ENCODE measurements at places on chromosomes 7 and 10. TPM values are rescaled to one million over a fixed set of nuclear protein-coding genes. Genes with fewer than 3 reads are reported as not detected.

The FZD8 gene
- 3.1 TPM for total RNA-seq

GRCh38 chr7:131505636-131506557 lies 50.5 kb downstream of the PODXL start:
- ATAC-seq, result no peak

DNA sequence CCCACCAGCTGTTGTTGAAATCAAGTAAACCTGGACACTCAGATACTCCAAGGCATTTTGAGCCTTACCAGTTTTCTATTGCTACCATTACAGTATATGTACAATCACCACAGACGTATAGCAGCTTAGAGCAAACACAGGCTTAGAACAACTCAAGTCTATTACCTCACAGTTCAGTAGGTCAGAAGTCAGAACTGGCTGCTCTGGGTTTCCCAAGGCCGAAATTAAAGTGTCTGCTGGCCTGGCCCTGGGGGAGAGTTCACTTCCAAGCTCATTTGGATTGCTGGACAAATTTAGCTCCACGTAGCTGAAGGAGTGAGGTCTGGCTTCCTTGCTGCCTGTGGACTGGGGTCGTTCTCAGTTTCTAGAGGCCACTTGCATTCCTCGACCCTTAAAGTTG lies 260.1 kb upstream of the LRRN3 start:
- ATAC-seq, result no peak

The WIPF3 gene
- 5.4 TPM for total RNA-seq

The VWDE gene
- 2.5 TPM for total RNA-seq

DNA sequence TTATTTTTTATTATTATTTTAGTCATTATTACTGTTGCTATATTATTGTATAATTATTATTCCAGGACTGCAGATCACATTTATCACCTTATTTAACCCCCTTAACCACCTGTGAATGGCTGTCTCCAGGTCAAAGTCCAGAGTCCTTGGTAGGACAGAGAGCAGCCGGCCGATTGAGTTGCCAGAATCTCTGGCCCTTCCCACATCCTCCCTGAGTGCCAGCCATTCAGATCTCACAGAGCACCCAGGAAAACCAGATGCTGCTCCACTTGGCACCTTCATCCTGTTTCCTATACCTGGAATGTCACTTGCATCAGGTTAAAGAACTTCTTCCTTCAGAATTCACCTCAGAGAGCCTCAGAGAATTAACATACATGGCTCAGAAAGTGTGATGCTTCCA lies 101.1 kb downstream of the ELAPOR2 start:
- no peak for ATAC-seq

DNA sequence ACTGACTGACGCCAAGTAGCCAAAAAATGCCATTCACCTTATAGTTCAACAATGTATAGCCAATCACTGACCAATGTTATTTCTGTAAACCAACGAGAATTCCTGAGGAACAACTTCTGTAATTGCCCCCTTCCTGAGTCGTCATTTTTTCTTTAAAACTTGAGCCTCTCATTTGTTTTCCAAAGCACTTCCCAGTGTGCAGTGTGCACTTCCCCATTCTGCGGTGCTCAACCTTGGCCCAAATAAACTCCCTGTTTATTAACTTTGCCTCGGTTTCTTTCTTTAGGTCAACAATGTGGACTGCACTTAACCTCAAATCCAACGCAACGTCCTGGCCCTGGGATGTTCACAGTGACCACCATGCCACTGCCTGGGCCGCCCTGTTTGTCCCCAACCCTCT lies 15.1 kb downstream of the PKD1L1 start:
- no peak for ATAC-seq

The HYAL4 gene
- not detected for total RNA-seq

DNA sequence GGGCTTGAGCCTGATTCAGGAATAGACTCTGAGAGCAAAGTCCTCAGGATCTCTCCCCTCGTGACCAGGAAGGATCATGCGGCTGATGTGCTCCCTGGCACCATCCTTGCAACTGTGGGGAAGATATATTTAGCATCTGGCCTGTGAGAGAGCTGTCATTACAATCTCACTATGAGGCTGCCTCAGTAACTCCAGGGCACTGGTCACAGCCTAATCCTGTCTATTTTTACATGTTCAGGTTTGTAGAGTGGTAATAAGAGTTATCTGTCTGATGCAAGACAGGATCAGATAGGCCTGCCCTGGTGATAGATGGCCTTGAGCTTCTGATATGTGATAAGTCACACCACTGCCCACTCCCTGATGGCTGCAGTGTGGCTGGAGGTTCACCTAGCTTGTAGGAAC lies 50.7 kb downstream of the PPP1R3C start:
- peak; percentile 60 for ATAC-seq

DNA sequence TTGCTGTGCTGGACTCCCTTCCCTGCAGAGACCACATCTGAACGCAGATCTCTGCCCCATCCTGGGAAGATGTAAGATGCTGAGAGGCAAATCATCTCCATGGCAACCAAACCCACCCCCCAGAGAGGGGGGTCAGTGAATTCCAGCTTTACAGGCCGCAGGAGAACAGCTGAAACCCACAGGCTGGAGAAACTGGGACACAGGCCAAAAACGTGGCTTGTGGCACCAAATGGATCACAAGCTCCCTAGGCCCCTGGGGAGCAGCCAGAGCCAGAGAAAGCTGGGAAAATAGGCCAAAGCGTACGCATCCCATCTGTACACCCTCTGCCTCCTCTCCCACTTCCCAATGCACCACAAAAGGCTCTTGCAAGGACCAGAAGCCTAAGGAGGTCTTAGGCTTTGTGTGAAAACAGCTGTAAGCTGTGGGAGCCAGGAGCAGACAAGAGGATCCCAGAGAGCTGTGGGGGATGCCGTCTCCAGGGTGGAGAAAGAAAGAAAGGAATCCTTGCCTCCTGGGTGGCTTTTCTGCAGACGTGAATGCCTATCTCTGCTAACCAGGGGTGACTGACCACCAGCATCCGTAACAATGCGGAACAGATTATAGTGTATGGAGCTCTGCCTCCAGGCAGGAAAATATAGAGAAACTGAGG lies 59.5 kb downstream of the TMEM130 start:
- ATAC-seq, result peak; percentile 59

- ATAC-seq, result no peak
Measured at GRCh38 chr7:126608339-126608776, 644.4 kb downstream of the GRM8 start.

GRCh38 chr7:494259-494687 lies 25.4 kb downstream of the PDGFA start:
- no peak for ATAC-seq
